ENCODE measurements at places on chromosomes 4 and X.
A peak's percentile ranks its signal among the peaks of the same experiment; 100 is the strongest.

DNA sequence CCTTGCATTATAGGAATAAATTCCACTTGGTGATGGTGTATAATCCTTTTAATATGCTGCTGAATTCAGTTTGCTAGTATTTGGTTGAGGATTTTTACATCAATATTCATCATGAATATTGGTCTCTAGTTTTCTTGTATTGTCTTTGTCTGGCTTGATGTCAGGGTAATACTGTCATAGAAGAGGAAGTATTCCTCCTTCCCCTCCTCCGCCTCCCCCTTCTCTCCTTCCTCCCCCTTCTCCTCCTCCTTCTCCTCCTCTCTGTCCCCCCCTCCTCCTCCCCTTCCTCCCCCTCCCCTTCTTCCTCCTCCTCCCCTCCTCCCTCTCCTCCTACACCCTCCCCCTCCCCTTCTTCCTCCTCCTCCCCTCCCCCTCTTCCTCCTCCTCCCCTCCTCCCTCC is 65.8 kb downstream of the RGS12 start:
- no peak for DNase-seq

DNA sequence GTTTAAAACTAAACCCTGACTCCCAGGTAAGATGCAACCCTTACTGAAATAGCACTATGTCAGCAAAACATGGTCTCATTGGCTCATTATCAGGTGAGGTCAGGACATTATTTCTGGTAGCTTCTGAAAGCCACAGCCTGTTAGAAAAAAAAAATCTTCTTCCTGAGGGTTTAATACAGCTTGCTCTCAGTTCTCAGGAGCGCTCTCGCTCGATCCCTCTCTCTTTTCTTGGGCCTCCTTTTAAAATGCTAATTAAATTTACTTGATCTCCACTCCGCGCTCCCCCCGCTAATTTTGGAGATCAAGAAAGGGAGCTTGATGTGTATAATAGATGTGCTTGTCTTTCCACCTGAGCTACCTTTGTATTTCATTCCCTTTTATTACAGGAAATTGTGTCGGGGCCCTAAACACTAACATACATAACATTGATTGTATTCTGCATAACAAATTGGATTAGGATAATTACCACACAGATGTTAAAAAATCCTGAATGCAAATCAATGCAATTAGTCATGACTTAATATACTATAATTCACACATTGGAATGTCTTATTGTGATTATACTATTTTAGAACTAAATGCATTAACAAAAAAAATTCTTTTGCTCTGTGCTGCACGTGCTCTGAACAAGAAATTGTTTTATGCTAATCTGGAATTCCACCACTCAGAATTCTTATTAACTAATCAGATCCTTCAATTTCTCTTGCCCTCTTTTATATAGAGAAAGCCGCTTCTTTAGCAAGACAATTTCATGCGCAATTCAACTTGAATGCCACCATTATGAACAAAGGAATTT is 101.6 kb upstream of the TEX13D start:
- DNase-seq, result no peak

GRCh38 chr4:143641361-143641760 is 59.1 kb downstream of the FREM3 start:
- DNase-seq, result no peak

GRCh38 chr4:38832206-38832605 is 24.4 kb downstream of the TLR6 start:
- DNase-seq, result no peak

DNA sequence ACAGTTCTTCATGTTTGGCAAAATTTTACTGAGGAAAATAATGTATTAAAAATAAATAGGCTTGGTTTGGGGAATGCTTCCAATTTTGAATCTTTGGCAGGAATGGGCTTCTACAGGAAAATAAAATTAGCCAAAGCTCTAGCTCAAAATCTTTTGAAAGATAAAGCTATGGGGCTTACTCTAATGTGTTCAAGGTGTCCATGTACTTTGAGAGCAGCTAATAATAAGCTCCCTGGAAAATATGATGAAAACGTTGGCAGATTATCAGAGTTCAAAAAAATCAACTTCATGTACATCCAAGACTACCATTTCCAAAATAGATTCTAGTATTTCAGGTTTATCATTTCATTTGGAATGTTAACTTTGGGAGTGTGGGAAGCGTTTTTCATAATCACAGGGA is 158.4 kb downstream of the EMCN start:
- DNase-seq, result no peak

GRCh38 chr4:99811117-99811516 is 5.5 kb upstream of the DAPP1 start:
- no peak for DNase-seq

DNA sequence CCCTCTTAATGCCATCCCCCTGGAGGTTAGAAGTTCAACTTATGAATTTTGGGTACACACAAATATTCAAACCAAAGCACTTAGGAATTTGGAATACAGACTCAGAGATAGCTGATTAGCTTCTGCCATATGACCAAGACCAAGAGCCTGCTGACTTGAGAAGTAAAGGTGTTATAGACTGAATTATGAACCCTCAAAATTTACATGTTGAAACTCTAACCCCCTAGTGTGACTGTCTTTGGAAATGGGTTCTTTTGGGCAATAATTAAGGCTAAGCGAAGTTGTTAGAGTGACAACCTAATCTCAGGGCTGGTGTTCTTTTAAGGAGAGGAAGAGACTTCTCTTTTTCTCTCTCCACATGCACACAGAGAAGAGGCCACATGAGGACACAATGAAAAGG is 151.2 kb downstream of the COX18 start:
- no peak for DNase-seq

- DNase-seq, result no peak
Measured at GRCh38 chr4:144699565-144699964, 53.6 kb downstream of the HHIP start.

GRCh38 chrX:150730719-150731118 is 37.5 kb downstream of the MTMR1 start:
- no peak for DNase-seq

GRCh38 chr4:128854433-128854832 is 44.9 kb downstream of the JADE1 start:
- DNase-seq, result no peak

DNA sequence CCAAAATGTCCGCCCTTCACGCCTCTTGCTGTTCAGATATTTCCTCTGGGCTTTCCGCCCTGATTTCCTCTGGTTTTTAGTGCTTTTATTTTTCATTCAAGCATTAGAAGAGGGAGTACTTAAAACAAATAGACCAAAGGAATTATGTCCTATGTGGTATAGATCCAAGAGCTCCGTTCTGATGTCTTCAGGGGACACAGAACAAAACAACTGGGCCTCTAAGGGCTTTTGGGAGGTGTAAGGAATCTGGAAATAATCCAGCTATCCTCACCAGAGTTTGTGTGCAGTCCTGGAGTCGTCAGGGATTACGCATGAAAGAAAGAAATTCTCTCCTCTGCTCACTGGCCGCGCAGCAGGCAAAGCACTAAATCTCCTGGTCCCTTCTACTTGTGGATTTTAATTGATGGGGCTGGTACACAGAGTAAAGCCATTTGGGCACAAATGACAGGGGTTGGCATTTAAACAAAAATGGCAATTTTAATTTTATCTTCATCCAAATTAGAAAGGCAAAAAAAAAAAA is 999.2 kb downstream of the ADGRL3 start:
- DNase-seq, result no peak

DNA sequence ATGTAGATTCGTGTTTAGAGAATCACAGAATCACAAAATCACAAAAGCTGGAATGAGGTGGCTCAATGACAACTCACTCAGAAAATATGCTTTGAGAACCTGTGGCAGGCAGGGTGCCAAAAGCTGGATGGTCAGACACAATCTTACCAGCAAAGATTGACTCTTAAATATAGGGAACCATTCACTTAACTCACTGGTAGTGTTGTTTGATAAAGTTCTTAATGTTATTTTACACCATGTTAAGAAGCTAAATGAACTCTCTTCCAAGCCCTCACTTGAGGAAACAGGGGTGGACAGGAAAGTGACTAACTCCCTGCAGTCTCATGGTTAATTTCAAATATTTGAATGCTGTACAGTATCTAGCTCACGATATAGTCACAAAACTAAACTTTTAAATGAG is 5.7 kb upstream of the SCOC start:
- DNase-seq, result no peak

DNA sequence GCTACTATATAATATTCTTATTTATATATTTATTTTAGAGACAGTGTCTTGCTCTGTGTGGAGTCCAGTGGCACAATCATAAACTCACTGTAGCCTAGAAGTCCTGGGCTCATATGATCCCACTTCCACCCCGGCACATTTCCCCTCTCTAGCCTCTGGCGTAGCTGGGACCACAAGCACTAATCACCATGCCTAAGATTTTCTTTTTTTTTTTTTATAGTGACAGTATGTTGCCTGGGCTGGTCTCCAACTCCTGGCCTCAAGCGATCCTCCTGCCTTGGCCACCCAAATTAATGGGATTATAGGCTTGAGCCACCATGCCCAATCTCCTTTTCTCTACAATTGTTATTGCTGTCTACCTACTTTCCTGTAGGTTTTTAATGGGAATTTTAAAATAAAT is 74.1 kb upstream of the BMP3 start:
- DNase-seq, result no peak

DNA sequence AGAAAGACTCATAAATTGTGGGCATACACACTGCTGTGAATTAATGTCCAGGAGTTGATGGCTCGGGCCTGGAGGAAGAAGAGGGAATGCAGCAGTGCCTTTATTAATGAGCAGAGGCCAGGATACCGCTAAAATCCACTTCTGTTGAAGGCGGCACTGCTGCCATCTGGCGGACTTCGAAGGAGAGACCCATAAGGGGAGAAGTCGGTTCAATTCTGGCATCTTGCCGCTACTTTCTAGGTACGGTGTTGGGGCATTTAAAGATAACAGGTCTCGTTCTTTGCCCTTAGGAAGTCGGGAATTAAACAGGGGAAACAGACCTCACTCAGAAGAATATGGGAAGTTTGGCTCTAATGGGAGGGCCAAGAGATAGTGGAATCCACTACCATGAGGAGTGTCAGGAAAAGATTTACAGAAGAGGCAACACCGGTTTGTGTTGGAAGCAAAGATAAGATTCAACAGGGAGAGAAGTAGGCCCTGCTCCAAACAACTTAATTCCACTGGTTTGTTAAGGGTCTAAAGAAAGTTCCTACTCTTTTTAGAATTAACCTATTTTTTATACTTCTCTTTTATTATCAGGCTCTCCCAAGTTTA is 133.6 kb upstream of the GIMD1 start:
- peak; percentile 2 for DNase-seq

DNA sequence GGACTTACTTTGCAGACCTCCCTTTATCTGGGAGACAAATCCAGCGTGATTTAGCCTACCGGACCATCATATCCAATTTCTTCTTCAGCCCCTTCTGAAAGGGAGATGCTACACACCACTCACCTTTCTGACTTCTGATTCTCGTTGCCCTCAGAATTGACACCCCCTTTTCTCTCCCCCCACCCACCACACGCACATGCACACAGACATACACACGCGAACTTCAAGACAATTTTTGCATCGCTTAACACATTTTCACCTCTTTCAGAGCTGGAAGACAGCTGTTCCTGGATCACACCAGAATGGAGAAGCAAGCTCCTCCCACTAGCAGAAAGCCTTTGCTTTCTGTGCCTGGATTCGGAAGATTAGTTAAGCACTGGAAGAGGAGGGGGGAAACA is 1.0 kb upstream of the SNCA start:
- DNase-seq, result no peak

DNA sequence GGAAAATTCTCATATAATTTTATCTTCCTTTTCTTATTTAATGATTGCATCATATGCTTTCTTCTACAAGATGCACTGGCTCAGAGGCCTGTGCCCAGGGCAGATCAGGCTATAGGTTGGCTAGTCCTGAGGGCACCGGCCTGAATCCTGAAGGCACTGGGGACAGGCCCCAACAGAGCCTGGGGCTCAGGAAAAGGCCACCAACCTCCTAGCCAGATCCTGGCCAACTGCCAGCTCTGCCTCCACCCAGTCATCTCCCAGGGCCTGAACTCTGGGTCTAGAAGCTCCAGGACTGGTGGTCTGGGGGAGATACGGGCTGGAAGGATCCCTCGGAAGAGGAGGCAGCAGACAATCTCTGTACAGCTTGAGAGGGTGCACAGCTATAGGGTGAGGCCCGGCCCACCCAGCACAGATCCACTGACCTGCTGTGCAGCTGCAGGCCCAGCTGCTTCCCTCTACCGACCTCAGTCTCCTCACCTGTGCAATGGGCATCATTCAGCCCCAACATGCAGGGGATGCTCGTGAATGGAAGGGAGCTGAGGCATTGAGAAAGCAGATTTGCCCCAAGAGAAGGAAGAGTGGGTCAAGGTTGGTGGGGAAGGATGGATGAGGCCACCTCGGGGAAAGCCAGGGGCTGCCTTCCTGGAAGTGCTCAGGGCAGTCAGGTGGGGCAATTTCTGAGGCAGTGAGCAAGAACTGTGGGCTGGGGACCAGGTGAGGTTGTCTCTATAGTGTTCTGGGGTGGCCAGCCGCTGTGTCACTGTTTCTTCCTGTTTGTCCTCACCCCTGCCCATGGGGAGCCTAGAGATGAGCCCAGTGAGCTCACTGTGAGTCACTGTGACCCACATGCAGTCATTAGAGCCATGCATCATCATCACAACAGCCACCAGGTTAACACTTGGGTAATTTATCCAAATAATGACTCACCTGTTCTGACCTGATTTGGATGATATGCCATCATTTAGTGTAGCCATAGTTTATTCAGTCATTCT is 22.4 kb upstream of the XAGE2 start:
- DNase-seq, result no peak

DNA sequence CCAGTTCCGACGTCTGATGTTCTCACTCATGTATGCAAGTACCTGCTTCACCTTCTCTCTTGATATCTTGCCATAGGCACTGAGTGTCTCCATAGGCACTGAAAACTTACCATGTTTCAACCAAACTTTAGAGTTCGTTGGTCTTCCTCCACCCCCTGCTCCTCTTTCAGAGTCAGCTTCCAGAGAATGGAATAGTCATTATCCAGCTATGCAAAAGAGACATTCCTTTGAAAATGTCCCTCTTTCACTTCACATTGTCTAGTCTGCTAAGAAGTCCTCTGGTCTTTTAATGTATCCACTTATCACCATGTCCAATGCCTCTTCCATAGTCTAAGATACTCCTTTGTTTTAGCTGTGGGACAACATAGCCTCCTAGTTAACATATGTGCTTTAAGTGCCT is 566.0 kb upstream of the TENM3 start:
- no peak for DNase-seq

- no peak for DNase-seq
Measured at GRCh38 chr4:63211776-63212479, 1197.3 kb downstream of the TECRL start.

- no peak for DNase-seq
Measured at GRCh38 chrX:120660637-120661036, 30.8 kb upstream of the C1GALT1C1 start.

GRCh38 chrX:64330284-64330683 is 65.0 kb downstream of the MTMR8 start:
- DNase-seq, result no peak

DNA sequence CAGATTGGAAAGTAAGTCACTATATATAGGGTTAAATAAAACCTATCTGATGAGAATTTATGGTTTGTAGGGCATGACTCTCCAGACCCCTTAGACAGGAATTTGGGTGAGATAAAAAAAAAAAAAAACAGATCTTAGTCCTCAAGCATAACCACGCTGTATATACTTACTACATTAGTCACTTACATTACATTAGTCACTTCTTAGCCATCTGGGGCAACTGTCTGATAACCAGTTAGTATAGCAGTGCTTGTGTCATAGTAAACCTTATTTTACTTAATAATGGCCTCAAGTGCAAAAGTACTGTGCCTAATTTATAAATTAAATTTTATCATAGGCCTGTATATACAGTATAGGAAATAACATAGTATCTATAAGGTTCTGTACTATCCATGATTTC is 60.2 kb upstream of the RPS6KA6 start:
- DNase-seq, result no peak

- DNase-seq, result peak; percentile 57
Measured at GRCh38 chr4:10106421-10107039, 10.1 kb downstream of the WDR1 start.

GRCh38 chr4:148025981-148026380 is 294.1 kb downstream of the ARHGAP10 start:
- no peak for DNase-seq

All from T-helper 9 cell (primary cell).